Activated CD8-positive, alpha-beta T cell treated with anti-CD3 and anti-CD28 coated beads, Interleukin-2, amount 10 ng/mL, durations not matched to agents 7 days and 5 days (primary cell): ENCODE measurements at places on chromosomes 12 and 14. TPM values are rescaled to one million over a fixed set of nuclear protein-coding genes. Genes with fewer than 3 reads are reported as not detected.

Gene MYO1H
- total RNA-seq = not detected

Gene IL22
- not detected for total RNA-seq

Gene ACRBP
- 0.76 TPM for total RNA-seq

Gene IAPP
- not detected for total RNA-seq

Gene SLC7A7
- total RNA-seq = 0.23 TPM

Gene KRT78
- total RNA-seq = not detected

Gene IL23A
- total RNA-seq = 3.5 TPM

Gene KLRC4
- 3.6 TPM for total RNA-seq

Gene CLEC12A
- total RNA-seq = 4.8 TPM

Gene ADAM21
- not detected for total RNA-seq

Gene ZC2HC1C
- 1.3 TPM for total RNA-seq

Gene TAS2R13
- 1.1 TPM for total RNA-seq

Gene STON2
- 0.13 TPM for total RNA-seq

Gene SPIC
- not detected for total RNA-seq

Gene NFE2
- not detected for total RNA-seq

Gene TMEM179
- total RNA-seq = not detected

Gene MYF6
- total RNA-seq = not detected

Gene RFX4
- total RNA-seq = not detected

DNA sequence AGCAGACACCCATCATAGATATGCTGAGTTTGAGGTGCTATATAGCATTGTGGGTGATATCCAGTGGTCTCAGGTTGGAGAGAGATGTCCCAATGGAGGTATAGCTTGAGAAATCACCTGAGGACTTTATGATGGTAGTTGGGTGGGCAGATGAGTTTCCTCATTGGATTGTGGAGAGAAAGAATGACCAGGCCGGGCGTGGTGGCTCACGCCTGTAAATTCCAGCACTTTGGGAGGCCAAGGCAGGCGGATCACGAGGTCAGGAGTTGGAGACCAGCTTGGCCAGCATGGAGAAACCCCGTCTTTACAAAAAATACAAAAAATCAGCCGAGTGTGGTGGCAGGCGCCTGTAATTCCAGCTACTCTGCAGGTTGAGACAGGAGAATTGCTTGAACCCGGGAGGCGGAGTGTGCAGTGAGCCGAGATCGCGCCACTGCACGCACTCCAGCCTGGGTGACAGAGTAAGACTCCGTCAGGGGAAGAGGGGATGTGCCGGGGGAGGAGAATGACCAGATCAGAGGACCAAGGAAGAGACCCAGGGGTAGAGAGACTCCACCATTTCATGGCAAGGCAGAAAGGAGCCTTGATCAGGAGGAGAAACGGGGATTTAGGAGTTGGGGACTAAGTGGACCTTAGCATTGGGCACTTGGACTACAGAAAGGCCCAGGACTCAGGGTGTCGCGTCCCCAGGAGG lies 757 bp upstream of the PCK2 start:
- DNase-seq = no peak

- no peak for DNase-seq
These were observed 103.2 kb upstream of the EVL start for GRCh38 chr14:99961826-99962518.

DNA sequence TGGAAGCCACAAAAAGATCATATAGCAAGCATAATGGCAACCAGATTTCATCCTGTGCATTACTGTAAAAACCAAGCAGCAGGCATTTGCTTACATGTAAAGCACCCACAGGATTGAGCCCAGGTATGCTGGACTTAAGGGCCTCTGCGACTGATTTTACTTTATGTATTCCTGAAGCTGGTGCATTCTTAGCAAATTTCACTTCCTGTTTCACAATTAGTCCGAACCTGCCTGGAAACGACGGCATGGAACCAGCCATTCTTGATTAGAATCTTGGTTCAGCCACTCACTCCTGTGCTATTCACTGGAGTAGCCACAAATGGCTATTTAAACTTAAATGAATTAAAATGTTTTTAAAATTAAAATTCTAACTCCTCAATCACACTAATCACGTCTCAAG lies 239.2 kb downstream of the NUAK1 start:
- DNase-seq = no peak

DNA sequence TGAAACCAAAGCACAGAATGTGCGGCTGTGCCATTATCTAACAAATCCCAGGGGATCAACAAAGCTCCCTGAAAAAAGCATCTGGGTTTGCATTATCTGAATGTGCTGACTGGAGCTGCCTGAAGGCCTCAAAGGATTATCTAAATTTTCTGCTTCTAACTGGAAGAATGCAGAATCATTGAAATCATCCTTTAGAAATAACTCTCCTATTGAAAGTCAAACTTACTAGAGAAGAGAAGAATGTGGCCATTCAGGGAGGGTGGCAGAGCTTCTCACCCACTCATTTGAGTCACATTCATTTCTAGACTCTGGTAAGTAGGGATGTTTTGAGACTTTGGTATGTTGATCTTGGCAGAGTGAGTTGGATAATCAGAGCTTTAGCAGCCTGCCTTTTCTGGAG lies 220.6 kb upstream of the RGS6 start:
- DNase-seq = no peak

DNA sequence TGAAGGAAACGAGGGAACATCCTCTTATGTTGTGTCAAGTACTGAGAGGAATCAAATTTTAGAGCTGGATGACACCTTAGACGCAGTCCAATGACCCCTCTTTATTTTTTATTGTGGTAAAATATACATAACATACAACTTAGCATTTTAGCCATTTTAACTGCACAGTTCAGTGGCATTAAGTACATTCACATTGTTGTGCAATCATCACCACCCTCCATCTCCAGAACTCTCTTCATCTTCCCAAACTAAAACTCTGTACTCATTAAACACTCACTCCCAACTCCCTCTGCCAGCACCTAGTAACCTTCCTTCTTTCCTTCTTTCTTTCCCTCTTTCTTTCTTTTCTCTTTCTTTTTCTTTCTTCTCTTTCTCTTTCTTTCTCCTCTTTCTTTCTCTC lies 97.2 kb upstream of the SLC24A4 start:
- no peak for DNase-seq

GRCh38 chr12:9810671-9811070 lies 16.6 kb upstream of the KLRF1 start:
- no peak for DNase-seq

DNA sequence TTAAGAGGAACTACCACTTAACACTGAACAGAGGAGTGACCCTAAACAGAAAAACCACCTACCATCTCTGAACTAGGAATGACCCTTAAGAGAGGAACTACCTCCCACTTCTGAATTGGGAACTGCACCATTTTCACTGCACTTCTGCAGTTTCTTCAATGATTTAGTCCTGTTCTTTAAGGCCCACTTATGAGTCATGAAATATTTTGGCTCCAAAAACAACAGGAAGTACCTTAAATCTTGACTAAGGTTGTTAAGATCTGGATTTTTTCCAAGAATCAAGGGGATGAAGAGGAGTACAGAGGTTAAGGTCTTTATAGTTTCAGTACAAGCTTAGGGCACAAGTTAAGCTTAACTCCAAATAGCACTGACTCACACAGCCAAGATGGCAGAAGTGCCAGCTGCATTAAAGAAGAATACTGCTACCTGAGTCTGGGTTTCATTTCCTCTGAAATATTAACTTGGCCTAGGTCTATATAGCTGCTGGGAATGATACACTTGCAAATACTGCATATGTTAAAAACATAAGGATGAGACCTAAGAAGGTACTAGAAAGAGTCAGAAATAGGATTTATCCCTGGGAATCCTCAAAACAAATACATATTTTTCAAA lies 4.2 kb downstream of the NPC2 start:
- DNase-seq = no peak

GRCh38 chr12:58575256-58575655 lies 345.0 kb downstream of the LRIG3 start:
- no peak for DNase-seq

GRCh38 chr14:92532490-92533163 lies 19.0 kb downstream of the RIN3 start:
- DNase-seq = no peak

- DNase-seq = peak; percentile 93
These were observed at the start of gene TTC5 for GRCh38 chr14:20305265-20306078. TSS of gene TTC5 (minus strand) at chr14:20305951. CDS start at chr14:20305937, 14 bp downstream.

DNA sequence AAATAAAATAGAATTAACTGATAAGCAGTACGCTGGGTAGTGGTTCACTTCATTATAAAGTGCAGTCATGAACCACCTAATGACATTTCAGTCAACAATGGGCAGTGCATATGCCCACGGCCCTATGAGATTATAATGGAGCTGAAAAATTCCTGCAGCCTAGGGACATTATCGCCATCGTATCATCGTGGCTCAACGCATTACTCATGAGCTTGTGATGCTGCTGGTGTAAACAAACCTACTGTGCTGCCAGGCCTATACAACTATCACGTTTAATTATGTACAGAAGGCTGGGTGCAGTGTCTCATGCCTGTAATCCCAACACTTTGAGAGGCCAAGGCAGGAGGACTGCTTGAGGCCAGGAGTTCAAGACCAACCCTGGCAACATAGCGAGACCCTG lies 62.3 kb upstream of the TMEM263 start:
- DNase-seq = no peak

DNA sequence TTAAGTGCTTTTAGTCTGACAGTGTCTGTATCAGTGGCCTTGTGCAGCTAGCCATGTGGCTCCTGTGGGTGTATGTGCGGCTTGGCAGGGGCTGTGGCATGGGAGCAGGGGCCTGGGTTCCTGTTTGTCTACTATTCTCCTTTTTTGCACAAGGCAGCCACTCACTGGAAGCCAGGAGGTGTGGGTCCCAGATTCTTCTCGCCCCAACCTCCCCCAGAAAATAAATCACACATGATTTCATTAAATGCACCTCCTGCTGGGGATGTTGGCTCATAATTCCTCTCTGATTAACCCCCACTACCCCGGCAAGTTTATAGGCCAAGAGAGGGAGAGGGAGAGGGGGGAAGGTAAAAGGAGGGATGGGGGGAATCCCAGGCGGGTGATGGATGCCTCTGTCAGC lies 17.6 kb downstream of the CALCOCO1 start:
- no peak for DNase-seq

- no peak for DNase-seq
These were observed 724.0 kb upstream of the TMEM132C start for GRCh38 chr12:127542931-127543330.

GRCh38 chr12:71567537-71567936 lies 96.1 kb downstream of the ZFC3H1 start:
- no peak for DNase-seq

DNA sequence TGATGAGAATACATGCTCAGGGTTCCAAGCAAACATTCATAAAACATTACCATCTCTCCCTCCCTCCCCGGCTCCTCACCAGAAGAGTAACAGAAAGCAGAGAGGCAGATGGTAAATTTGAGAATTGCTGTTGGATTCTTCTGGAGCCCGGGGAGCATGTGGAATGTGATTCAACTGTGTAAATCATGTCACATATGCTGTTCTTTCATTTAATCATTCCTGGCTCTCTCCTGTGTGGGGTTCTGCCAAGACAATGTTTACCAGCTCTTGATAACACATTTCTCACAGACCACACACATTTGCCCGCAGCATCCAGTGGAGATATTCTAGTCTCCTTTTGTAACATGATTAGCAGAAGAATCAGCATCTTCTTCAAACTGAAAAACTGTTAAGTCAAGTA lies 23.4 kb upstream of the NR2C1 start:
- no peak for DNase-seq

- peak; percentile 58 for DNase-seq
These were observed 36.6 kb downstream of the KRT80 start for GRCh38 chr12:52155048-52155868.

DNA sequence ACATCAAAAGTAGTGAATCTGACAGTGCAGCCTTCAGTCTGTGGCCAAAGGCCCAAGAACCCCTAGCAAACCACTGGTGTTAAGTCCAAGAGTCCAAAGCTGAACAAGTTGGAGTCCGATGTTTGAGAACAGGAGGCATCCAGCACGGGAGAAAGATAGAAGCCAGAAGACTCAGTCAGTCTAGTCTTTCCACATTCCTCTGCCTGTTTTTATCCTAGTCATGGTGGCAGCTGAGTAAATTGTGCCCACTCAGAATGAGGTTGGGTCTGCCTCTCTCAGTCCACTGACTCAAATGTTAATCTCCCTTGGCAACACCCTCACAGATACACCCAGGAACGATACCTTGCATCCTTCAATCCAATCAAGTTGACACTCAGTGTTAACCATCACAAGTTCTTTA lies 1255.4 kb downstream of the LRFN5 start:
- no peak for DNase-seq

GRCh38 chr12:79227646-79228045 lies 363.1 kb downstream of the SYT1 start:
- DNase-seq = no peak

GRCh38 chr14:54785136-54785777 lies 117.4 kb downstream of the GCH1 start:
- no peak for DNase-seq

GRCh38 chr12:12095021-12095420 lies 24.3 kb downstream of the BCL2L14 start:
- DNase-seq = no peak

- DNase-seq = no peak
These were observed 129.2 kb upstream of the EVL start for GRCh38 chr14:99936056-99936455.

DNA sequence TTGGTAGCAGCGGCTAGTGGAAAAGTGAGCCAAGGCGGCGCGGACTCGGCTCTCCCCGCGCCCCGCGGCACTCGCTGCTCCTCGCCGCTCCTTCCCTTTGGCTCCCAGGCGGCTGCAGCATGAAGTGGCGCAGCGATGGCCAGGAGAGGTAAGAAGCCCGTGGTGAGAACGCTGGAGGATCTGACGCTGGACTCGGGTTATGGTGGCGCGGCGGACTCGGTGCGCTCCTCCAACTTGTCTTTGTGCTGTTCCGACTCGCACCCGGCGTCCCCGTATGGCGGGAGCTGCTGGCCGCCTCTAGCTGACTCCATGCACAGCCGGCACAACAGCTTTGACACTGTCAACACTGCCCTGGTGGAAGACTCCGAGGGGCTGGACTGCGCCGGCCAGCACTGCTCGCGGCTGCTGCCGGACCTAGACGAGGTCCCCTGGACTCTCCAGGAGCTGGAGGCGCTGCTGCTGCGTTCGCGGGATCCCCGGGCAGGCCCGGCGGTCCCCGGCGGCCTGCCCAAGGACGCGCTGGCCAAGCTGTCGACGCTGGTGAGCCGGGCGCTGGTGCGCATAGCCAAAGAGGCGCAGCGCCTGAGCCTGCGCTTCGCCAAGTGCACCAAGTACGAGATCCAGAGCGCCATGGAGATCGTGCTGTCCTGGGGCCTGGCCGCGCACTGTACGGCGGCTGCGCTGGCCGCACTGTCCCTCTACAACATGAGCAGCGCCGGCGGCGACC lies 225.6 kb upstream of the CRY1 start:
- DNase-seq = peak; percentile 41
